ENCODE measurements at places on chromosomes 13 and 19.

DNA sequence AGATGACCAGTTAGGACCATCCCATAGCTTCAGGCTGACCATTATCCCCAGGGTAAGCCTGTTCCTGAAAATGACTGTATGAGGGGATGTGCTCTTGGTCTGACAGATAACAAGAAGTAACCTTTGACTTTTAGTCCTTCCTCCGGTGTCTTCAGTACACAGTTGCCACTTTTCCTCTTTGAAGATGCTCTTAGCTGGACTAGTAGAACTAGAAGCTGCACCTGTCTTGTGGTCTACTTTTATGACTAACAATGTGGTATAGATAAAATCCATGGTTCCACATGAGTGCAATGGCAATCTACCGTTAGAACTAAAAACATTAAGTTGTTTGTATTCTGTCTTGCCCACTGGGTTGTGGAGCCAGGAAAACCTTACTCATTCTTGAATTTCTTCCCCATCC is 5.9 kb upstream of the RUBCNL start:
- peaks cover 19% of the 10 kb centered on the region for H3K4me1 ChIP-seq
- H3K27me3 ChIP-seq: peaks cover 3% of the 10 kb centered on the region
- no peak overlapping the region for H3K27ac ChIP-seq
- H3K4me3 ChIP-seq: no peak overlapping the region
- H3K36me3 ChIP-seq: no peaks in the 10 kb centered on the region
- DNase-seq: no peak

GRCh38 chr19:38142176-38143035 is 81.6 kb downstream of the DPF1 start:
- peak; percentile 62 for DNase-seq
- peaks cover 3% of the 10 kb centered on the region for H3K4me1 ChIP-seq
- no peaks in the 10 kb centered on the region for H3K27me3 ChIP-seq
- no peaks in the 10 kb centered on the region for H3K36me3 ChIP-seq
- H3K4me3 ChIP-seq: no peak overlapping the region

DNA sequence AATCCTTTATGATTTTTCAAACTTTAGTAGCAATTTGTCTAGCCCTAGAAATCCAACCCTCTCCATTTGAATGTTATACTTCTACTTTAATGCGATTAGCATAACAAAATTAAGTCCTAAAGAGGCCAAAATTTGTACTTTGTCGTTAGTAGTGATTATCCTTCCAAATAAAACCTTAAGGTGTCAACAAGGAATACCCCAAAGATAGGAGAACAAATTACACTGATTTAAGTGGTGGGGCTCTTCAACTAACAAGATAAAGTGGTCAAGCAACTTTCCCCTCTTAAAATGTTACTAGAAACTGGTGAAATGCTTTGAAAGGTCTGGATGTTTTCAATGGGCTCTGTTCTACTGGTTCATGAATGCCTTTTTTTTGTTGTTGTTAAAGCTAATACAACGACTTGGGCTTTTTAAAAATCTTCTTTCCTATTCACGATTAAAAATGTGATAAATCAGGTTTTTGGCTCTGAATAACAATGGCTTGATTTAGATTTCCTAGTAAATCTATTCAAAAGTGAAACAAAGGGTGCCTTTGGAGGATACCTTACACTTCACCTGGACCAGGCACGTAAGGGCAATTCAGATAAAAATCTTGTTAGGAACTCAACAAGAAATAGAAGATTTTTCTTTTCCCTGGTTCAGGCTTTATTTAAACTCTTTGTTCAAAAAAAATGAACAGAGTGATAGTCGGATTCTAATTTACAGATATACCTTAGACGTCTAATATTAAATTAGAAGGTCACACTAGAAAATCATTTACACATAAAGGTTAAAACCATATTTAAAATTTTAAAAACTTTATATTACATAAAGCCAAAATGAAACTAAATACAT is 3.1 kb downstream of the SOX21 start:
- peaks cover 19% of the 10 kb centered on the region for H3K4me1 ChIP-seq
- DNase-seq: no peak
- H3K4me3 ChIP-seq: no peak overlapping the region
- no peak overlapping the region for H3K27ac ChIP-seq
- H3K27me3 ChIP-seq: peaks cover 77% of the 10 kb centered on the region

- no peak overlapping the region for H3K4me3 ChIP-seq
Observed at GRCh38 chr19:55176076-55176475, 4.0 kb downstream of the SYT5 start.

GRCh38 chr13:110330491-110331011 is 23.5 kb downstream of the COL4A2 start:
- H3K27me3 ChIP-seq: peaks cover 12% of the 10 kb centered on the region
- H3K4me1 ChIP-seq: no peaks in the 10 kb centered on the region
- DNase-seq: no peak
- H3K4me3 ChIP-seq: no peak overlapping the region
